ENCODE measurements at places on chromosomes 2 and 18.
A peak's percentile ranks its signal among the peaks of the same experiment; 100 is the strongest.

DNA sequence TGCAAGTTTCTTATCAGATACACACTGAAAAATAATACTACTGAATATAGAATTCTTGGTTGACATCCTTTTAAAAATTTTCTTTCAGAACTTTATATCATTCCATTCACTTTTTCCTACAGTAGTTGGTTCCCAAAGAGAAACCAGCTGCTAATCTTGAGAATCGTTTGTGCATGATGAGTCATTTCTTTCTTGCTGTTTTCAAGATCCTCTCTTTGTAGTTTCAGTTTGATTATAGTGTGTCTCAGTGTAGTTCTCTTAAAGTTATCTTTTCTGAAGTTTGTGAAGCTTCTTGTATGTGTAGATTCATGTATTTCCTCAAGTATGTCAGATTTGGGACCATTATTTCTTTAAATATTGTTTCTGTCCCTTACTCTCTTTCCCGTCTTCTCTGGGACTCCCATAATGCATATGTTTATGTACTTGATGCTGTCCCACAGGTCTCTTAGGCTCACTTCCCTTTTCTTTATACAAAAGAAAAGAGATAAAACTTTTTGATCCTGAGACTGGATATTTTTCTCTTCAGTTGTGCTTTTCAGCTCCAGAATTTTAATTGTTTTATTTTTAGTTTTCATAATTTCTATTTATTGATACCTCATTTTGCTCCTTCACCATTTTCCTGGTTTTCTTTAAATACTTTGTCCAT is 801.0 kb downstream of the TDRD15 start:
- no peak for DNase-seq

DNA sequence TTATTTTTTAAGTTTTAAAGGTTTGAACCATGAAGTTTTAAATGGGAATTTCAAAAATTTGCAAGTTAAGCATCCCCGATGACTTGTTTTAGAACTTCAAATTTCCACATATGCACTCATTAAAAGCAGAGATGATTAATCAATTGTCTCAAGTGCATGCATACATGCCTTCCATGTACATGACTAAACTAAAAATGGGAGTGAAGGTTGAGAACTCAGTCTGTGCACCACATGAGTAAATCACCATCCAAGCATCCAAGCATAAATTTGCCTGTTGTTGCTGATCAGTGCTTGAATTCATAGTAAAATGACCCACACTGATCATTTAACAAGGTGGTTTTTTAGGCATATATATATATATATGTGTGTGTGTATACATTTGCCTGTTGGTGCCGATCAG is 249.8 kb downstream of the ARHGAP15 start:
- DNase-seq = no peak

- DNase-seq = no peak
These were observed 136.4 kb downstream of the ZNF407 start for GRCh38 chr18:74734013-74734444.

- DNase-seq = no peak
These were observed 891.8 kb downstream of the DSC3 start for GRCh38 chr18:30150586-30151250.

DNA sequence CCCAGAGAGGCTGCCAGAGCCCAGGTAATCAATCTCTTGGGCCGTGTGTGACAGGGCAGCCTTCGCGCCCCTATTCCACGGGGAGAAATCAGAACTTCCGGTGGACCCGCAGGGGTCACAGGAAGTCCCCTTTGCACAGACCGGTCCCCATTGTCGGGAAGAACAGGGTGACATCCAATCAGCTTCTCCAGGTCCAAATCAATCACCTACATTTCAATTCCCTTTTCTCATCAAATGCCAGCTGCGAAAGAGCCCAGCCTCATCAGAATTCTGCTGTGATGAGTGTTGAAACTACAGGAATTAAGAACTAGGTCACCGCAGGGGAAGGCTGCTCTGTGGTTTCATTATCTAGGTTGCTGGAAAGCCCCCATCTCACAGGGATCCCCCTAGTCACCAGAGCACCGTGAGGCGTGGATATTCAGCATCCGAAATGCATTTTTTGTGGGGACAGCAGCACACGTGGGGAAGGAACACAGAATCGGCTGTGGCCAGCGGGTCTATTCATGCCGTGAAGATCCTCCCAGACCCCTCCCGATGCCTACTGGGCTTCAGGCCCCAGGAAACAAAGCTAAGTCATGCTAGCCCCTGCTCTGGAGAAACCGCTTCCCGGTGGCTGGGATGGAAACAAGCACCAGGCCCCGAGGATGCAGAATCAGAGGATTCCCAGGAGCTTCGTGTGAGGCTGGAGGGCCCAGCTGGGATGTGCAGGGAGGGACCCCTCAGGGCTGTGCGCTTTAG is 193.7 kb upstream of the ID2 start:
- peak; percentile 22 for DNase-seq

- no peak for DNase-seq
These were observed 276.1 kb downstream of the RIT2 start for GRCh38 chr18:42839408-42839807.

- no peak for DNase-seq
These were observed 88.0 kb downstream of the LTBP1 start for GRCh38 chr2:33034784-33035183.

DNA sequence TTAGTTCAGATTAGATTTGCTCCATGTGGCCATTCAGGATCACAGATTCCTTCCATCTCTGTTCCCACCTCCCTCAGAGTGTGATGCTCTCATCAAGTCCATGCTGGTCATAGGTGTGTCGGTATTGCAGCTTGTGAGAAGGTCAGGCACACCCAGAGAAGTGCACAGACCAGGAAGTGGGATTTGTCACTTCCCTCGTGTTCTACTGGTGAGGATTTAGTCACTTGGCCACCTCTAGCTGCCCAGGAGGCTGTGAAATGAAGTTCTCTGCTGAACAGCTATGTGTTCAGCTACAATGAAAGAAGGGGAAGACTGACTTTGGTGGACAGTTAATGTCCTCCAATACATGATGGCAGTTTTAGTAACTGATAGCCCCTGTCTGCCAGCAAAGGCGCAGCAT is 3.5 kb upstream of the LANCL1 start:
- DNase-seq = no peak

GRCh38 chr2:43946685-43947084 is 49.1 kb downstream of the LRPPRC start:
- no peak for DNase-seq

Measured in stimulated activated CD4-positive, alpha-beta T cell treated with anti-CD3 and anti-CD28 coated beads, TNF-alpha, amount 100 ng/mL, for 1 hour (primary cell).